CD4-positive, alpha-beta memory T cell (primary cell): ENCODE measurements at places on chromosomes 4 and X. TPM values are rescaled to one million over a fixed set of nuclear protein-coding genes. Genes with fewer than 3 reads are reported as not detected.

FHDC1 gene
- total RNA-seq = 0.11 TPM

RASL11B gene
- total RNA-seq = not detected

RRAGB gene
- 9.8 TPM for total RNA-seq

TMSB15B gene
- total RNA-seq = 6.1 TPM

DNA sequence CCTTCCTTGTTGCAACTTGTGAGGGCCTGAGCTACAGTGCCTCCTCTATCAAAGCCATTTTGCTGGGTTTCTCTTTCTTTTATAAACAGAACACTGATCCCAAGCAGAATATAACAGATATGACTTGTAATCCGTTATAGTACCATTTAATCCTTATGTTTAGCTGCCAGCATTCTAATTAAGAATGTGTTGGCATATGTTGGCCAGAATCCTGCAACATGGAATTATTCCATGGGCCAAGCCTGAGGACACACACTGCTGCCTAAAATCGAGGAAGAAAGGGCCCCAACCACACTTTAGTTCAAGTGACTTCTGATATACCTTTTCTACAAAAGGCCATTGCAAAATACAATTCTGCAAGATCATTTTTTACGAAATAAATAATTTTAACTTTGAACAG is 28.0 kb downstream of the PALLD start:
- no peak overlapping the region for H3K4me3 ChIP-seq
- no peak for DNase-seq
- no peak overlapping the region for H3K27ac ChIP-seq
- no peaks in the 10 kb centered on the region for H3K27me3 ChIP-seq
- H3K36me3 ChIP-seq = no peaks in the 10 kb centered on the region
- H3K4me1 ChIP-seq = no peaks in the 10 kb centered on the region

DNA sequence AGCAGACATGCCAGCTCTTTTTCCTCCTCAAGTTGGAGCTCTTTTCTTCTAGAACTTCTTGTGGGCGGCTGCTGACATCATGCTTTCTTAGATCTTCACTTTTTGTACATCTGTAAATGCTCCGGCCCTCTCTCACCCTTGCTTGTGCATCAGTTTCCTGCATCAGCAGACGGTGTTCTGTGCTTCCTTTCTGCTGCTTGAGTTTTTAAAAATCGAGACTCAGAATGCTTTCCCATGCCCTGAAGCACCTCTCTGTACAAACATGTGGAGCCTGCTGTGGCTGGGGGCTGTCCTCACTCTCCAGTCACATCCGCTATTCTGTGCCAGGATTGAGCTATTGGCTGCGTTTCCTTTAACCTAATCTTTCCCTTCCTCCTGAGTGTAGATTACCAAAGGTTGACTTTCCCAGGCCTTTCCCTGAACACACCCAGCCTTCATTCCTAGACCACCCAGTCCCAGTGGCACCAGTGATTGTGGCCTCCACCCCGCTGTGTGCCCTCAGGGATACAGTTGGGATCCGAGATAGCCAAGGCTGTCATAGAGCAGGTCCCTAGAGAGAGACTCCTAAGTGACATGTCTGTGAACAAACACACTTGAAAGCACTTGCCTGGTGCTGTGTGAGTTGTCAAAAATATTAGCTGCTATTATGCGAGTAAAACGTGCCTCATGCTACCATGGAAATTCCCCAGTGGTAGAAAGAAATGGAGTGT is 41.9 kb downstream of the TNIP2 start:
- H3K27me3 ChIP-seq = no peaks in the 10 kb centered on the region
- DNase-seq = peak; percentile 63
- H3K4me3 ChIP-seq = no peak overlapping the region
- peaks cover 18% of the 10 kb centered on the region for H3K4me1 ChIP-seq

GRCh38 chr4:7120341-7120740 is 52.5 kb upstream of the GRPEL1 start:
- H3K27ac ChIP-seq = no peak overlapping the region
- H3K4me1 ChIP-seq = no peaks in the 10 kb centered on the region
- H3K27me3 ChIP-seq = no peaks in the 10 kb centered on the region
- no peaks in the 10 kb centered on the region for H3K36me3 ChIP-seq
- H3K4me3 ChIP-seq = no peak overlapping the region

DNA sequence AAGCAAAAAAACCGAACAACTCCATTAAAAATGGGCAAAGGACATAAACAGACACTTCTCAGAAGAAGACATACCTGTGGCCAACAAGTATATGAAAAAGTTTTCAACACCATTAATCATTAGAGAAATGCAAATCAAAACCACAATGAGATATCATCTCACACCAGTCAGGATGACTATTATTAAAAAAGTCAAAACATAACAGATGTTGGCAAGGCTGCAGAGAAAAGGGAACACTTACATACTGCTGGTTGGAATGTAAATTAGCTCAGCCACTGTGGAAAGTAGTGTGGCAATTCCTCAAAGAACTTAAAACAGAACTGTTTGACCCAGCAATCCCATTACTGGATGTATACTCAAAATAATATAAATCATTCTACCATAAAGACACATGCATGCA is 436.3 kb downstream of the KLHL13 start:
- H3K36me3 ChIP-seq = no peaks in the 10 kb centered on the region
- no peak for DNase-seq
- H3K4me3 ChIP-seq = no peak overlapping the region
- H3K27me3 ChIP-seq = no peaks in the 10 kb centered on the region
- no peak overlapping the region for H3K27ac ChIP-seq

DNA sequence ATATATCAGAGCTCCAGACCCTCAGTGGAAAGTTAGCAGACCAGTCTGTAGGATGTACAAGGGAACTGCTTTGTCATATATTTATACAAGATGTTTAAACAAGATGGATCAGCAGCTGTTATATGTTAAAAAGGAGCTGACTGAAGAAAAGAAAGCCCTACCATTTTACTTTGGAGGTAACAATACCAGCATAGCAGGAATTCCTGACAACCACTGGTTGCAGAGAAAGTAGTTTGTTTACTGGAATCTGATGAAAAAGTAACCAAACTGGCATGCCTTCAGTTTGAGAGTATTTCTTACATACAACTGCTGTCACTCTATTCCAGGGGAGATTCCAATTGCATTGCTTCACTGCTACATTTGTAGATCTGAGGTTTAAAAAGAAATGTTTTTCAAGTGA is 49.5 kb upstream of the GABRQ start:
- H3K27me3 ChIP-seq = no peaks in the 10 kb centered on the region
- no peak for DNase-seq
- H3K36me3 ChIP-seq = no peaks in the 10 kb centered on the region
- H3K4me3 ChIP-seq = no peak overlapping the region
- H3K4me1 ChIP-seq = no peaks in the 10 kb centered on the region

DNA sequence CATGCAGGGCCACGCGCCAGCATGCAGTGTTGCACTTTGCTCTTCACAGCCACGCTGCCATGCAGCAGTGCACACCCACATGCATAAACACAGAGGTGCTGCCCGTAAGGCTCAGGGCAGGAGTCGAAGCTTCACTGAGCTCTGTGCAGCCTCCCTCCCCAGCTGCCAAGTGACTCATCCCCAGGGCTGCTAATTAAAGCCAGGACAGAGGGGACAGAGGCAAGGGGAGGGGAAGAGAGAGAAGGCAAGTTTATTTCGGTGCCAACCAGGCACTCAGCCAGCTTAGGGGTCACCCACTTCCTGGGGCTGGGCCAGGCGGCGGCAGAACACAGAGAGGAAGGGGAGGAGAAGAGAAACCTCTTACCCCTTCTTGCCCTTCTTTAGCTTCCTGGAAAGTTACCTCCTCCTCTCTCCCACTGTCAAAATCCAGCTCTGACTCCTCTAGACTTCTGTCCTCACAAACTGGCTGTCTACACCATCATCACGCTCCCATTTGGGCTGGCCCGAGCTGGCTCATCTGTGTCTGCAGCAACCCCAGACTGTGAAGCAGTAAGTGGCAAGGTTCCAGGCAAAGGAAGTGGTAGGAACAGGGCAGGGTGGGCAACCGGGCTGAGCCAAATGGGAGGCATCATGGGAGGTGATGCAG is 6.2 kb upstream of the IQSEC2 start:
- H3K4me3 ChIP-seq = no peak overlapping the region
- peak overlapping the region; percentile 53 for H3K27ac ChIP-seq
- H3K27me3 ChIP-seq = no peaks in the 10 kb centered on the region
- DNase-seq = peak; percentile 26
- peaks cover 26% of the 10 kb centered on the region for H3K4me1 ChIP-seq

DNA sequence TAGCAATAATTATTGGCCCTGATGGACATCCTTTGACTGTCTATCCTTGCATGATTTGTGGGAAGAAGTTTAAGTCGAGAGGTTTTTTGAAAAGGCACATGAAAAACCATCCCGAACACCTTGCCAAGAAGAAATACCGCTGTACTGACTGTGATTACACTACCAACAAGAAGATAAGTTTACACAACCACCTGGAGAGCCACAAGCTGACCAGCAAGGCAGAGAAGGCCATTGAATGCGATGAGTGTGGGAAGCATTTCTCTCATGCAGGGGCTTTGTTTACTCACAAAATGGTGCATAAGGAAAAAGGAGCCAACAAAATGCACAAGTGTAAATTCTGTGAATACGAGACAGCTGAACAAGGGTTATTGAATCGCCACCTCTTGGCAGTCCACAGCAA is 60.7 kb downstream of the ZFX start:
- no peak overlapping the region for H3K27ac ChIP-seq
- H3K4me1 ChIP-seq = no peaks in the 10 kb centered on the region
- DNase-seq = no peak
- H3K27me3 ChIP-seq = no peaks in the 10 kb centered on the region

DNA sequence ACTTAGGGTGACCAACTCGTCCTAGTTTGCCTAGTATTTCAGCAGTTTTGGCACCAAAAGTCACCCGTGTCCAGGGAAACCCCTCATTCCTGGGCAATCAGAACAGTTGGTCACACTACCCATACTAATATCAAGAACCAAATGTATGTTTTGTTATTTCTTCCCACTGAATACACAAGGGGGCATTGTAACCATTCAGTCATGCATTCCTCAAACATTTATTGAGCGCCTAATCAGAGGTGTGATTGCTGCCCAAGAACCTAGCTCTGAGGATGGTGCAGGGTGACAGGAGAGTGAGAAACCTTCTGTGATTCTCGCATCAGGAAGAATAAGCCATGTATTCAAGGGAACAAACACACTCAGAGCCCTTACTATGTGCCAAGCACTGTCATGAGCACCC is 69.8 kb upstream of the RAI2 start:
- no peak overlapping the region for H3K4me3 ChIP-seq
- no peaks in the 10 kb centered on the region for H3K36me3 ChIP-seq
- no peak overlapping the region for H3K27ac ChIP-seq
- H3K4me1 ChIP-seq = no peaks in the 10 kb centered on the region
- H3K27me3 ChIP-seq = no peaks in the 10 kb centered on the region
- no peak for DNase-seq

DNA sequence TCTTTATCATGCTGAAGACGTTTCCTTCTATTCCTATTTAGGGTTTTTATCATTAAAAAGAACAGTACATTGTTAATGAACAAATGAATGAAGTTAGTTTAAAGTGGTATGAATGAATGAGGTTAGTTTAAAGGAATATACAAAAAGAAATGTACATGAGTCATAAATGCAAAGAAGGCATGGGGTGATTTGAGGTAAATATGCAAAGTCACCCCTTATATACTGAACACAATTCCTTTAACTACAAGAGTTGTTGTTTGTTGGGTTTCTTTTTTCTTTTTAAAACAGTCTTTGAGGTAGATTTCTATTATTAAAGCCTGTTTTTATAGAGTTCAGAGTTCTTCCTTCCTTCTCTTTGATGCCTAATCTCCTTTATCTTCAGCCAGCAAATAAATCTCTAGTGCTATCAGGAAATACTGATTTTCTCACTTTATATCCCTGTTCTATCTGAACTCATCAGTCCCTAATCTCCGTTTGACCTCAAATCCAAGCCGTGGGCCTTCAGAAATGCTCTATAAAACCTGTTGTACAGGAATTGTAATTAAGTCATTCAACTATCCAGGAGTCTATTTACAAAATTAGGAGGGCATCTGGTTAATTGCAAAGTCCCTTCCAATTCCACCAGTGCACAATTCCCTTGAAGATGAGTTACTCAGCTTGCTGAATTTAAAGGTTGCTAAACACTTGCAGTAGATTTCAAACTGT is 31.6 kb upstream of the ABCG2 start:
- H3K27ac ChIP-seq = no peak overlapping the region
- no peaks in the 10 kb centered on the region for H3K36me3 ChIP-seq
- H3K4me3 ChIP-seq = no peak overlapping the region

- H3K27me3 ChIP-seq = no peaks in the 10 kb centered on the region
- H3K4me3 ChIP-seq = no peak overlapping the region
- DNase-seq = no peak
- no peaks in the 10 kb centered on the region for H3K4me1 ChIP-seq
- no peaks in the 10 kb centered on the region for H3K36me3 ChIP-seq
- no peak overlapping the region for H3K27ac ChIP-seq
These were observed 1432.6 kb upstream of the TENM3 start for GRCh38 chr4:180810581-180810980.

DNA sequence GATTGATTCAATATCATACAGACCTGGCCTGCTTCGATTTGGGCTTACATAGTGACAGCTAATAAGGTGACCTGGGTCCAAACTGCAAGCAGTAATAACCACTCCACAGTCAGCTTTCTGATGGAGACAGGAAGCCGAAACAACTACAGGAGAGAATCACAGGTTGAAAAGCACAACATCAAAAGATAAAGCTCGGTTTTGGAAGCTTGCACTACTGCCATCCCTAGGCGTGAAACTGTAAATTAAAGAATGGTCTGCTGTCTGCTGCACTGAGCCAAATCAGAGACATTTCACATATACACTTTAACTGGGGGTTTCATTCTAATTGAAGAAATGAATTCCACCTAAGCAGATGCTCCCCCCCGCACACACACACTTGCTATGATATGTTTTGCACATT is 116.3 kb downstream of the DHX15 start:
- H3K4me1 ChIP-seq = peaks cover 20% of the 10 kb centered on the region
- no peak for DNase-seq
- no peak overlapping the region for H3K27ac ChIP-seq
- no peaks in the 10 kb centered on the region for H3K36me3 ChIP-seq

DNA sequence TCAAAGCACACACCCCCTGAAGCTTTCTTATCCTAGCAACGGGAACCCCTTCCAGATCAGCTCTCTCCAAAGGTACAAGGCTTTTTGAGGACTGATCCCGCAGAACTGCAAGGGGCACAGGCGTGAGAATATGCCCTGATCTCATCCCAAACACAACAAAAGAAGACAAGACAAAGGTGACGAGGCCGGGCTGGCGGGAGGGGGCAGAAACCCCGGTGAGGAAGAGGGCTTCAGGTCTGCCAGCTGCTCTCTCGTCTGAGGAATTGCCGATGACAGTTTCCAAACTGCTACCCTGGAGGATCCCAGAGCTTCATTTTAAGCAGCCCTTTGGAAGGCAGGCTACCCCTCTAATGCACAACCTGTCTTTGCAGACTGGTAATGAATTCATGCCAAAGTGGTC is 3.4 kb downstream of the HCFC1 start:
- H3K4me1 ChIP-seq = peaks cover 45% of the 10 kb centered on the region
- peak overlapping the region; percentile 99 for H3K27ac ChIP-seq
- DNase-seq = no peak
- H3K4me3 ChIP-seq = peak overlapping the region; percentile 90
- H3K27me3 ChIP-seq = no peaks in the 10 kb centered on the region
- peaks cover 10% of the 10 kb centered on the region for H3K36me3 ChIP-seq
